ENCODE measurements at places on chromosomes 16 and 17.
A peak's percentile ranks its signal among the peaks of the same experiment; 100 is the strongest.

GRCh38 chr16:53465606-53466280, 31.5 kb downstream of the RBL2 start:
- no peak for DNase-seq

DNA sequence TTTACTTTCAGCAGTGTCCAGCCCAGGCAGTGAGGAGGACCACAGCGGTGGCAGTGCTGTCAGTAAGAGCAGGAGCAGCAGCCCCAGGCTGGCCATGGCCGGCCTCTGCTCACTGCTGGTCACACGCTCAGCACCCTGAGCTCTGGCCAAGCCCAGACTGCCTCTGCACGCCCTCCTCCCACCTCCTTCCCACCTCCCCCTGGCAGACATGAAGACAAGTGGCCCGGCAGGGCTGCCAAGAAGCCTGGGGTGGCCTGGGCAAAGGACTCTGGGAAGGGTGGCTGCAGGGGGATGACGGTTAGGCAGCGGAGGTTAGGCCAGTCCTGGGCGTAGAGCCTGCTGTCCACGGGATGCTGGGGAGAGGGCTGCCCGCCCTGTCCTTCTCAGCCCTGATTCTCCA, at the start of gene C16orf89:
C16orf89 (minus strand) TSS at position 144 of the 400 bp plus-strand sequence; CDS start at position 96, 48 bp downstream.
- no peak for DNase-seq

GRCh38 chr16:58970775-58971174, 236.7 kb upstream of the GOT2 start:
- no peak for DNase-seq

DNA sequence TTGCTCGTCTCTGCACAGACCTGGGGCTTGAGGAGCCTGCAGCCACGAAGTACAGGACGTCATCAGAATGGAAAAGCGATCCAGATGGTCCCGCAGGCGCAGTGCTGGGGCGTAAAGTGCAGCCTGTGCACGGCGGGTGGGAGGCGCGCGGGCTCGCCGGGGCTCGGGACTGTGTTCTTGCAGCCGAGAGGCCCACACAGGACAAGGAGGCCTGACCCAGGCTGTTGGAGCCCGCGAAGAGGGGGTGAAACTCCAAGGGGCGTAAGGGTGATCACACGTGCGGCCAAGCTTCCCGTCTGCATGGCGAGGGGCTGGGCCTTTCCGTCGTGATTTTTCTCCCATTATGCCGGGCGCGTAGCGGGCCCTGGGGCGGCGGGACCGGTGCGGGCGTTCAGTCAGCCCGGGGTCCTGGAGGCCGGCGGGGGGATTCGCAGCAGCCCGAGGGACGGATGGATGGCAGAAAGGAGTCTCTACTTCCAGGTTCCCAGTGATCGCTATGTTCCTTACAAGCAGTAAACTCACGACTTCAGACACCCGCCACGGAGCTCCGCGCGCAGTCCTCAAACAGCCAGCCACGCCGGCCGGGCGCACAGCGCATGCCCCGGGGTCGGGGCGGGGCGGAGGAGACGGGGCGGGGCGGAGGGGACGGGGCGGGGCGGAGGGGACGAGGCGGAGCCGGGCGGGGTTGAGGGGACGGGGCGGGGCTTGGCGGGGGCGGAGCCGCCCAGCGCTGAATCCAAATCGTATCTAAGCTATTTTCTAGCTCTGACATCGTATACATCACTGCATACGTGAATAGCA, 141.0 kb upstream of the KCNJ18 start:
- peak; percentile 61 for DNase-seq

DNA sequence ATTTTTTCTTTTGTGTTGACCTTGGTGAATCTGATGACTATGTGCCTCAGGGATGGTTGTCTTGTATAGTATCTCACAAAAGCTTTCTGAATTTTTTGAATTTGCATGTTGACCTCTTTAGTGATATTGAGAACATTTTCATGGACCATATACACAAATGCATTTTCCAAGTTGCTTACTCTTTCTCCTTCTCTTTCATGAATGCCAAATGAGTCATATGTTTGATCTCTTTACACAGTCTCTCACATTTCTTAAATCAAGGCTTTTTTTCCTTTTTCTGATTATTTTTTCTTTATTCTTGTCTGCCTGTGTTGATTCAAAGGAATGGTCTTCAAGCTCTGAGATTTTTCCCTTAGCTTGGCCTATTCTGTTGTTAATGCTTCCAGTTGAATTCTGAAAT, 46.6 kb upstream of the KCNJ16 start:
- DNase-seq, result no peak

GRCh38 chr17:31724619-31725018, 134.4 kb downstream of the COPRS start:
- DNase-seq, result no peak

GRCh38 chr17:50064253-50065001, 8.5 kb downstream of the ITGA3 start:
- DNase-seq, result no peak

DNA sequence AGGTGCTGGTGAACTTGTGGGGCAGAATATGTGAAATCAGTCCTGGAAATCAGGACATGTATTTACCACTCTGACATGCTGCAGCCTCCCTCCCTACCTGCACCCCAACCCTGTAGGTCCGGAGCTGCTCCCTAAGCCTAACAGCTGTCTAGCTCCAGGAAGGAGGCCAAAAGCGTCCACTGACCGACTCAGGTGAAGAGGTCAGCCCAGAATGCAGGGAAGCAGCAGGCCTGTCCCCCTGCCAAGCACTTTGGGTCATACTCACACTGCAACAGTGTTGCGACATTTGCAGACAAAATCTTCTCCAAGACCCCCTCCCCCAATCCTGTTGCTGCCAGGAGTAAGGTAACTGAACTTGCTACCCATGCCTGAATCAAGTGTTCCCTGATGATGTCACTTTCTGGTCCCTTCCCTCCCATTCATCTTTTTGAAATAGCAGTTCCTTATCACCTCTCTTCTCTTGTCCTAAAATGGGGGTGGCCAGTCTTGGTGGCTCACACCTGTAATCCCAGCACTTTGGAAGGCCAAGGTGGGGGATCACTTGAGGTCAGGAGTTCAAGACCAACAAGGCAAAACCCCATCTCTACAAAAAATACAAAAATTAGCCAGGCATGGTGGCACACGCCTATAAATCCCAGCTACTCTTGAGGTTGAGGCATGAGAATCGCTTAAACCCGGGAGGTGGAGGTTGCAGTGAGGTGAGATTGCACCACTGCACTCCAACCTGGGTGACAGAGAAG, 1.3 kb upstream of the ACLY start:
- peak; percentile 21 for DNase-seq

- DNase-seq, result no peak
These were observed 535.7 kb upstream of the HSBP1 start for GRCh38 chr16:83271970-83272575.

- DNase-seq, result no peak
These were observed 9.6 kb downstream of the PIK3R6 start for GRCh38 chr17:8857919-8858318.

GRCh38 chr16:72195609-72196008, 23.7 kb upstream of the PMFBP1 start:
- peak; percentile 59 for DNase-seq

DNA sequence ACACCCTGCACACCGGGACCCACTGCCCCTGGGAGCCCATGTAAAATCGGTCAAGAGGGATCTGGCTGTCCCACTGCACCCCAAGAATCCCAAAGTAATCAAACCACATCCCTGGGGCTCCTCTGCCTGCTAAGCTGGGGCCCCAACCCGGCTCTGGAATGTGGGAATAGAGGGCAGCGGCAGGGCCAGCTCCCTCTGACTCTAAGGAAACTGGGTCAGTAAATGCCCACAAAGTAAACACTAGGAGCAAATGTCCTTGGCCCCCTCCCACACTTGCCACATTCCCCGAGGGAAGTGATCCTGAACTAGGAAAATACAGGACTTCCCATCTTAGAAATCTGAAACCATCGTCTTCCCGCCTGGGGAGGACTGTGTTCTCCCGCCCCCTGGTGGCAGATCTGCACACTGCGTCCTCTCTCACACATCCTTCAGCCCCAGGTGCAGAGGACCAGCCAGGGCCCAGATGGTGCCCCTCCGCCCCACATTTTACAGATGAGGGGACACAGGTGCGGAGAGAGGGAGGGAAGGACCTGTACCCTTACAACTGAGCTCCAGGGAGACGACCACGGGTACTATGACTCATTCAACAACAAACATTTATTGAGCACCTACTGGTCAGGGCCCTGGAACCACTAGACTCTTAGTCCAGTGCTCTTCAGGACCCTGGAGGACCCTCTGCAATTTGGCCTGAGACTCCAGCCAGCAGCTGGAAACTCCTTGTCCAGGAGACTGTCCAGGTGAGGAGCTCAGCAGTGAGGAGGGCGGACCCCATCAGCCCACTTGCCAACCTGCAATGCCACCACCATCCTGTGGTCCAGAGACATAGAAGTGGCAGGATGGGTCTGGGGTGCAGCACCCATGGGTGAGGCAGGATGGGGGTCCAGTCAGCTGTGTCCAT, 10.1 kb downstream of the P3H4 start:
- DNase-seq, result peak; percentile 94

- no peak for DNase-seq
These were observed 78.6 kb upstream of the CDH5 start for GRCh38 chr16:66287926-66288325.

DNA sequence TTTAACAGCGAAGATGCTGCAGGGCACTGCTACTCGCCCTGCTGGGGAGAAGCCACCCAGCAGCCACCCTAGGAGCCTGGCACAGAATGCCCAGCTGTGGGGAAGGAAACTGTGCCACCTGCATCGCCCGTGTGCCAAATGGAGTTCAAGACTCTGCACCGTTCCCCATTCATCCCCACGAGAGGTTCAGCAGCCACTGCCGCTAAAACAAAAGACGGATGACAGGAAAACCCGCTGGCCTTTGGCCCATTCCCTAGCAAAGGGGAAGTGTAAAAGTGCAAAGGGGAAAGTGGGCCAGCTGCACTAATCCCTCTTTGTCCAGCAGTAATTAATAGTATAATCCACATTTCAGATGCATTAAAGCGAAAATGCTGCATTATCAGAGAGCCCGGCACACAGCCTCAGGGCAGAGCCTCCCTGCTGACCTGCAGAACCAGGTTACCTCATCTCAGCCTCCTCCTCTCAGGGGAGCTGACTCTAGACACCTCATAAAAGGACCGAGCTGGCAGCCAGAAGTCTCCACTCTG, 37.7 kb downstream of the ZFHX3 start:
- DNase-seq, result no peak

DNA sequence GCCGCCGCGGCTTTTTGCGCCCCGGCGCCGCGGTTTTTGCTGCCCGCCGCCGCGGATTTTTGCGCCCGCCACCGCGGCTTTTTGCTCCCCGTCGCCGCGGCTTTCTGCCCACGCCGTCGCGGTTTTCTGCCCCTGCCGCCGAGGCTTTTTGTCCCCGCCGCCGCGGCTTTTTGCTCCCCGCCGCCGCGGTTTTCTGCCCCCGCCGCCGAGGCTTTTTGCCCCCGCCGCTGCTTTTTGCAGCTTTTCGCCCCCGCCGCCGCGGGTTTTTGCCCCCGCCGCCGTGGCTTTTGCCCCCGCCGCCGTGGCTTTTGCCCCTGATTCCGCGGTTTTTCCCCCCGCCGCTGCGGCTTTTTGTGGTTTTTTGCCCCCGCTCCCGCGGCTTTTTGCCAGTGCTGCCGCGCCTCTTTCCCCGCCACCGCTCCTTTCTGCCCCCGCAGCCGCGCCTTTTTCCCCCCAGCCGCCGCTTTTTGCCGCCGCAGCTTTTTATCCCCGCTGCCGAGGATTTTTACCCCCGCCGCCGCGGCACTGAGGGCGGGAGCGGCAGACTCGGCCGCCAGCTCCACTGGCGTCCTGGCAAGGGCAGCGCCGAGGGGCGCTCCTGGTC, 518.6 kb upstream of the WSB1 start:
- no peak for DNase-seq

DNA sequence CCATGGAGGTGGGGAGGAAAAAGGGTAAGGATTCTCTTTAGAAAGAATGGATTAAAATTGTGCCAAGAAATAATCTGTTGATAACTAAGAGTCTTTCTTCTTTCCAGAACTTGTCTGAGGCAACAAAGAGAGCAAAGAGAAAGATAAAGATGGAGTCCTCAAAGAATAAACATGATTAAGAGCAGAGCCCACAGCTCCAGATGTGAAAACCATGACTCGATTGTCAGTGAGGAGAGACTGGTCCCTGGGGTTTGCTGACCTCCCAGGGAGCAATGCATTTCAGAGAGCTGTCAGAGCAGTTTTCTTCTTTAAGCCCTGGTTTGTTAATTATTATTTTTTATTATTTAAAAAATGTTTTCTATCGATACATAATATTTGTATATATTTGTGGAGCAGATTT, 74.6 kb downstream of the TMEM100 start:
- no peak for DNase-seq

DNA sequence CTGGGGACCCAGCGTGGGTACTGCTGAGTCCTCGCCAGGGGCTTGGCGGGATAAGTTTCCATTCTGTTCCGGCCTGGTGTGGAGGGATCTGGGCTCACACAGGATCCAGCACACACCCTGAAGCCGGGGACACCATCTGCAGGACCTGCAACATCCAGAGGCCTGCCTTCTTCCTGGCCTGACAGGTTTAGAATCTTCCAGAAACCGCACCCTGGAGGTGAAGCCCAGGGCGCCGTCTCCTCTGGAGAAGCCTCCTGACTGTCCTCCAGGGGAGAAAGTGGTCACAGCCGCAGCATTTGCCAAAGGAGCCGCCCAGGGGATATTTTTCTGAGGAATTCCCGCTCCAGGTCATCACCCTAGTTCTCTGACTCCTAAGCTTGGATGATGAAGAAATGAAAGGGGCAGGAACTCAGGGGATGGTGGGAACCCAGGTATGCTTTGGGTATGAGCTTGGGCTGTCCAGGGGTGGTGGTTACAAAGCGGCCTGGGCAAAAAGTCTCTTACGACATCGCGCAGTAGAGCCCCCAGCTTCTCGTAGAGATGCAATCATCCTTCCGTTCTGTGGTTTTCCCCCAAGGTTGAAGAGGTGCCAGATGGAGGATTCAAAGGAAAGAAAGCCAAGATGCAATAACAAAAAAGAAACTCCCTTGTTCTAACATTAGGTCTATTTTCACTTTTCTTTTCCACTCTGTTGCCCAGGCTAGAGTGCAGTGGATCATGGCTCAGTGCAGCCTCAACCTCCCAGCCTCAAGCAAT, 9.1 kb upstream of the CRISPLD2 start:
- no peak for DNase-seq

GRCh38 chr16:78895681-78896080, 704.9 kb downstream of the MAF start:
- DNase-seq, result no peak

GRCh38 chr16:85199069-85199725, 86.9 kb upstream of the CIBAR2 start:
- no peak for DNase-seq

DNA sequence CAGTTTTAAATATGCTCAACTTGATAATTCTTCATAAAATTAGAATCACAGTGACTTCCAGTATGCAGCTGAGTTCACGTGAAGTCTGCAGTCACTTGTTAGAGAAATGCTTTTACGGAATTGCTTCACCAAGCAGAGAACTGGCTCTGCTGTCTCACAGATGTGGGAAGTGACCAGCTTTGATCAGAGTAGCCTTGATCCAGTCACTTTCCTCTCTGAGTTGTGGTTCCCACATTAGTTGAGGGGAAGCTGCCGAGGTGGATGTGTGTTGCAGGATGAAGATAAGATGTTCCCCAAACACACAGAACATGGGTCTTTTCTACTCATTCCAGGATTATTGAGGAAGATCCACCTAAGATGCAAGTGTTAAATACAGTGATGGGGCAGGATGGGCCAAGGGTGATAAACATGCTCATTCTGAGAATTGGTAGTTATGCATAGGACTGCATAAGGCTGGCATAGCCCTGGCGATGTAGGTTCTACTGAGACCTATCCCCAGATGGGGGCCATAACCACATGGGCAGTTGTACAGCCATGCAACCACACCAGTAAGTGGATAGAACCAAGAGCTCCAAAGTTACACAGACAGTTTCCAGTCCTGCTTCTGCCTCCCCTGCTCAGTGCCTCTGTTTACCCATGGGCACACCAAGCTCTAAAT, 168.9 kb upstream of the MAF start:
- DNase-seq, result no peak

GRCh38 chr17:45314741-45315647, 1.8 kb downstream of the MAP3K14 start:
- no peak for DNase-seq
